Activated T-cell treated with anti-CD3 and anti-CD28 coated beads, Interleukin-2, amount 50 U/mL, for 72 hours (primary cell): ENCODE measurements at places on chromosomes 2 and 18.

DNA sequence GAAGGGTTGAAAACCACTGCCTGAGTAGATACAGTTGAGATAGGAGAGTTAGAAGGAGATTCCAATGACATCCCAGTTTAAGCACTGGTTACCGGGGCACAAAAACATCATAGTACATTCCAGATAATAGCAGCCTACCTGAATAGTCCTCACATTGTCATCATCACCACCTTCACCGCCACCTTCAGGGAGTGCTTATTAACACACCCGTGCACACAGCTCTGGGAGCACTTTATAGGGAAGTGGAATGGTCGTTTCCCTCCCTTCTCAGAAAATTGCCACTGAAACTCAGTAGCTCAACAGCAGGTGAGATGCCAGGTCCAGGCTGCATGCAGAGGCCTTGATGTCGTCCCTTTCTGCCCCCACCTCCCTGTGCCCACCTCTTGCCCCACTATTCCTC lies 8.2 kb downstream of the SERPINB7 start:
- no peak for DNase-seq

DNA sequence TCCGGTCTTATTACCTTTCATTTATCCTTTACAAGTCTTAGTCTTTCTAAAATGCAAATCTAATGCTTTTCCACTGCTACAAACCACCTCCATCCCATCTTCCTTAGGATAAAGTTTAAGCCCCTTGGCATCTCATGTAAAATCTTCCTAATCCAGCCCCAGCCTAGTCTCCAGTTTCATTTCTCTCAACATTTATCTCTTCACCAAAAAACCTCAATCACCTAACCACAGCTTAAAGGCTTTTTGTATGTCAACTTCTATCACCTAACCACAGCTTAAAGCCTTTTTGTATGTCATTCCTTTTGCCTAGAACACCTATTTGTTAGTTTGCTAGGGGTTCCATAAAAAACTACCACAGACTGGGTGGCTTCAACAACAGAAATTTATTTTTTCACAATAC lies 4.2 kb downstream of the TRAK2 start:
- DNase-seq, result no peak

DNA sequence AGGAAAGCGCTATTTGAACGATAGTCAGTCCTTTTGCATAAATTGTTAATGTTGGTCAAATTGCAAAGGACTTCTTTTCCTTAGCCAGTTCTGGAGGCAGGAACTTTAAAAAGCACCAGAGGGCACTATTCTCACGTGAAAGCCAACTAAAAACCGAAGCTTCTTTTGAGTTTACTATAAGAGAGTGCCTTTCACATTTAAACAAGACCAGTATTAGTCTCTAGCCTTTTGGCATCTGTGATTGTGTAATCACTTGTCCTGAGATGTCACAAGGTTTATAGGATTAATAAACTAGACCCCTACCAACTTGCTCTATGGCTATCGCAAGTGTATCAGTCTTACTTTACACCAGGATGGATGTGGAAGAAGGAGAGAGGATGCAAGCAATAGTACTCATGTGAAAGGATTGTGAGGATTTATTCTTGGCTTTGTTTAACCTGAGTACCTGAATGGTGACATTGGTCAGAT lies 14.4 kb upstream of the STAT4 start:
- peak; percentile 18 for DNase-seq

DNA sequence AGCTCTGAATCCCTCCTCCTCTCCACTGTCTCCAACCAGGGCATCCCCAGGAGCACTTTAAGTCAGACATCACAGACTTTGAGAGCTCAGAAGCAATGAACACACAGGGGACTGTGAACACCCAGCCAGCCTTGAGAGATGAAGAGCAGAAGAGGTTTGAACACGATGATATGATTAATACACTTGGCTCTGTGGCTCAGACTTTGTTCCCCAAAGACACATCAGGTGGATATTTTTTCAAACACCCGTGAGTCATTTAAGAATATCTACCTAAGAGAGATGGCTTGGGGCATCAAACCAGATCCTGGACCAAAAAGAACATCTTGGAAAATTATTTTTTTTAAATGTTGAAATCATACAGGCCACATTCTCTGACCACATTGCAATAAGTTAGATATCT lies 134.9 kb upstream of the OTOS start:
- DNase-seq, result no peak

DNA sequence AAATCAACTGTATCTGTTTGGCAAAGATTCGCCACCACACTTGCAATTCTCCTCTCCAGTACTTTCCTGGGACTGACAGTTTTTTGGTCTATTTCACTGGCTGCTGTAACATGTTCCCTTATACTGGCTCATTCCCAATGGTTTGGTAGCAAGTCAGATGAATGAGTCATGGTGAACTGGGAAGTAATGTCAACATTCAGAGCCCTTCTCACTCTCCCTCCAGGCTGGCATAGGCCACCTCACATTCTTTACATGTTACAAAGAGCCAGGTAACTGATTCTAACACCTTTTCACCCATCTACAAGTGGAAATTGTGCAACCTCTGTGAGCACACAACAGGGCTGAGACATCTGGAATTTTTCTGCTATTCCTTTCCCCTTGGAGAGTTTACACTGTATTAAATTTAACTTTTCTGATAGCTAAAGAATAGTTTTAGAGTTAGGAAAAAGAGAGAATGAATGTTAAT lies 111.3 kb upstream of the TLK1 start:
- no peak for DNase-seq

GRCh38 chr18:72572896-72573295 lies 28.8 kb upstream of the CBLN2 start:
- DNase-seq, result no peak

DNA sequence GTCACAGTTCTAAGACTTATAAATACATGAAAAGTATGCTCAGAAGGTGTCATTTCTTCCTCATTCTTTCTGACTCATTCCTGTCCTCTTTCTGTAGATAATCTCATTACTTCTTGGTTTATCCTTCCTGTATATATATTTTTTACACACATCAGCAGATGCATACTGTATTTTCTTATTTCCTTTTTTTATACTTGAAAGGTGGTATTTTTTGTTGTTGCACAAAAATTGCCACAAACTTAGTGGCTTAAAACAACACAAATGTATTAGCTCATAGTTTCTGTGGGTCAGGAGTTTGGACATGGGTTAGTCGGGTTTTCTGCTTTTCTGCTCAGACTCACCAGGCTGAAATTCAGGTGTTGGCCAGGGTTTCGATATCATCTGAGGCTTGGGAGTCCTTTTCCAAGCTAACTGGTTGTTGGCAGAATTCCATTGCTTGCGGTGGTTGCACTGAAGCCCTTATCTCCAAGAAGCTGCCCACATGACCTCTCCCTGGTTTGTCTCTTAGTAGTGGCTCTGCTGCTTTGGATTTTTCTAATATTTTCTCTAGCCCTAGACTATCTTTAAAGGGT lies 162.6 kb downstream of the FMNL2 start:
- no peak for DNase-seq
